ENCODE measurements at places on chromosomes 7 and 10.

- DNase-seq: no peak
Measured at GRCh38 chr7:7399707-7400106, 136.0 kb downstream of the COL28A1 start.

DNA sequence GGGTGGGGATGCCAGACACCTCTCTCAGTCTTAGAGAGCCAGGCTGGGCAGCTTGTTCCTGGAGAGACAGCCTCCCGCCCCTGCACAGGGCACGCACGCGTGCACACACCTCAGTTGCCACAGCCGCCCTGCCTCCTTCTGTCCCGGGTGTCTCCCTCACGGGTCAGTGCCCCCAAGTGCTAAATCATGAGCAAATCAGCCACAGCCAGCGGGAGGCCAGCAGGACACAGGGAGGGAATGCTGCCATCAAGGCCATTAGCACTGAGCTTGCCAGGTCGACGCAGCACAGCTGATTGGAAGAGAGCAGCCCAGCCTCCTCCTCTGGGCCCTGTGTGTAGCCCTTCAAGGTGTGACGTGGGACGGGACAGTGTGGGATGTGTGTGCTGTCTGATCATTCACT is 130.4 kb downstream of the CDH23 start:
- no peak for DNase-seq

DNA sequence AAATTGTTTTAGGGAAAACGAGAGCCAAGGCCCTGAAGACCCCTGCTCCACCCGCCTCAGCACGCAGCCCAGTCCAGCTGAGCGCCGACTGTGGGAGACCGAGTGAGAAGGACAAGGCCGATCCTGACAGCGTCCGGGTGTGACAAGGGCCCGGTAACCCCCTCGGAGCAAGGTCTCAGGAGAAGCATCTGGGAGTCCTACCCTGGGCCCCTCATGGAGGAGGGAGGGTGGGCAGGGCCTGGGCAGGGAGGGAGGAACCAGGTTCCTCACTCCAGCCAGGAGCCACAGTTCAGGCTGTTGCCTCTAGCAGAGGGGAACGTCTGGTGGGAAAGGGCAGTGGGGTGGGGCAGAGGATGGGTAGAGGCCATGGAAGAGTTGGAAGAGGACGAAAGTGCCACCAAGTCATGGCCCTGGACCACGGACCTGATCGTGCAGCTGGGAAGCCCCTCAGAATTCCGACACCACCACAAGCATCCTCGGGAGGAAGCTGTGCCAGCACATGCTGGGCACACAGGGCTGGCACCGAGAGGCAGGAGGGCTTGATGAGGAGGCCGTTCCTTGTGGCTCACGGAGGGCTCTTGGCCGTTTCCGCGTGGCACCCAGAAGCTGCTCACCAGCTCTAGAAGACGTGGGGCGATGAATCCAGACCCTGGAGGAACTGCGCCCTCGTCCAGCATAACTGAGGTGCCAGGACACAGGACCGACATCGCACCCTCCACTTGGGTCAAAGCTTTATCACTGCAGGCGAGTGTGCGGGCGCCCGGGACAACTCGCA is 2.2 kb upstream of the KNDC1 start:
- DNase-seq: no peak

DNA sequence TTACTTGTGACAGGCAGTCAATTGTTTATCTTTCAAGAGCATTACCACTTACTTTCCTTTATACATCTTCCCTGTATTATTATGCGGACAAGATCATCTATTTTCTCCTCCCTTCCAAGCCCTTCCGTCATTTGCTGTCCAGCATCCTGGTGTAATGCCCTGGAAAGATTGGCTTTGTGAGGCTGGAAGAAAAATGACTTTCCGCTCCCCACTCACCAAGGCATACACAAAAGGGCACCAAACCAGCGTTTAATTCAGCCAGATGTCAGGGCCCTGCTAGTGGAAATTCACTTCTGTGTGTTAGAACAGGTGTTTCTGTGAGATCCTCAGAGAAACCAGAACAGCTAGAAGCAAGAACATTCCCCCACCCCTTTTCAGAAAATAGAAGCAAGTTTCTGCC is 128.1 kb upstream of the NANOS1 start:
- DNase-seq: no peak

GRCh38 chr10:93715345-93715744 is 13.0 kb upstream of the FRA10AC1 start:
- no peak for DNase-seq

DNA sequence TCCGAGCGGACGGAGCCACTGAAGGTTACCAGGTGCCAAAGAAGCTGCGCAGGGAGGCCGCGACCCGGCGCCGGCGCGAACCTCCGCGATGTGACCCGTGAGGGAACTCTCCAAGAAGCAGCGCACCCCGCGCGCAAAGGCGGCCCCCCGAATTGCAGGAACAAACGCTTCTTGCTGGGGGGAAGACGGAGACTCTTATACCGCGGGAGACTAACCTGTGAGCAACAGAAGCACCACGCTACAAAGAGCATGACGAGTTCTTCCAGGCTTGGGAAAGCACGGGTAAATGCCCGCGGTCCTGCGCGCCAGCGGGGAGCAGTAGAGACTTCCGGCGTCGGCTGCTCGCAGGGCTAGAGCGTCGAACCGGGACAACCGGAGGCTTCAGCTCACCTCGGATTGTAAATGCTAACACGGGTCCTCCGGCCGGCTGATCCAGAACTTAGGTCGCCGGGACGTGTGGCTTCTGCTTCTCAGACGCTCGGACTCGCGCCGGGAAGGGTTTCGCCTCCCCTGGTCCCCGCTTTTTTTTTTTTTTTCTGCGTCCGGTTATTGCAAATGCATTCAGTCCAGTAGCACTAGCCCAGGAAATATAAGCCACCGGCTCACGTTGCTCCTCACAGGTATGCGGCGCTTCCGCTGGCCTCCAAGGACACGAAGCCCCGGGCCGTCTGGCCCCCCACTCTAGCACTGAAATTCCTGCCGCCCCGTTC is at the start of gene COA1:
COA1 (minus strand) TSS at position 310 of the 710 bp plus-strand sequence. CDS start 80,909 bp downstream, outside the sequence.
- DNase-seq: peak; percentile 94

GRCh38 chr7:81499262-81500116 is 270.4 kb downstream of the HGF start:
- peak; percentile 95 for DNase-seq

- DNase-seq: no peak
Measured at GRCh38 chr7:22563032-22563501, 63.1 kb upstream of the STEAP1B start.

- no peak for DNase-seq
Measured at GRCh38 chr7:151423936-151424335, 14.1 kb upstream of the WDR86 start.

Measured in fibroblast of pulmonary artery (primary cell).